ENCODE measurements at places on chromosomes 4 and X.

DNA sequence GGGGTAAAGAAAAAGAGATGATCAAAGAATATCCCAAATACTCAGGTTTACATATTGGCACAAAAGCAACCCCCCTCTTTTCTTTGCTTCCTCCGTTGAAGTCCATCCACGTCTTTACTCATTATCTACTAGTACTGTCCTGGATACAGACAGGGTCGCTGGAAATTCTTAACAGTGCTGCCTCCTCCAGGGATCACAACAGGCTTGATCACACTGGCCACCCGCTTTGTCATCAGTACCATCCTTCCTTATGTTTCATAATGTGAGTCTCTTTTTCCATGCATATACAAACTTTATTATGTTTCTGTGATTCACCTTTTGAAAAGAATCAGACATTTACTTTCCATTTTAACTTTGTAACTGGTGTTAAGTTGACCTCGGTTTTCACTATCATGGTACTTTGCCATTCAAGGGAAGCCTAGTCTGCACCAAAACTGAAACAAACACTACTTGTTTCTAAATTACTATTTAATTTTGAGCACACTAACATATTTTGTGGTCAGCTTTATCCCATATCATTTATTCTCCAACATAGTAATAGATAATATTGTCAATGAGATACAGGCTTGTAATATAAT lies 387.5 kb upstream of the PPP1R2C start:
- DNase-seq: no peak

GRCh38 chrX:124212622-124213021 lies 119.8 kb upstream of the TEX13D start:
- DNase-seq: no peak

DNA sequence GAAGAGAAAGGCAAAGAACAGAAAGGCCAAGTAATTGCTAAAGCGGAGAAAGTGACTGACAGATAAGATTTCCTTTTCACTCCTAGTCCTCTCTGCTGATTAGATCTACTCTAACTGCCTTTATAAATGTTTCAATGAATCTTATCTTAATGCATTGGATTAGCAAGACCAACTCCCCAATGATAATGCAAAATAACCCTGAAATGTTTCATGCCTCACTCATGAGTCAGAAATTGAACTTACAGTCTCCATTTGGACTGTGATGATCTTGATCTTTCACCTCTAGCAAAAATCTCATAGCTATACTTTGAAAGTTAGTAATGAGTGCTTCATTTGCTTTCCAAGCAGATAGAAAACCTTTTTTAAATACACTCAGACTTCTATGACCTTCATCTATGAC lies 26.5 kb downstream of the SLC10A7 start:
- no peak for DNase-seq

- no peak for DNase-seq
These were observed 714.5 kb downstream of the GRID2 start for GRCh38 chr4:93018243-93018642.

DNA sequence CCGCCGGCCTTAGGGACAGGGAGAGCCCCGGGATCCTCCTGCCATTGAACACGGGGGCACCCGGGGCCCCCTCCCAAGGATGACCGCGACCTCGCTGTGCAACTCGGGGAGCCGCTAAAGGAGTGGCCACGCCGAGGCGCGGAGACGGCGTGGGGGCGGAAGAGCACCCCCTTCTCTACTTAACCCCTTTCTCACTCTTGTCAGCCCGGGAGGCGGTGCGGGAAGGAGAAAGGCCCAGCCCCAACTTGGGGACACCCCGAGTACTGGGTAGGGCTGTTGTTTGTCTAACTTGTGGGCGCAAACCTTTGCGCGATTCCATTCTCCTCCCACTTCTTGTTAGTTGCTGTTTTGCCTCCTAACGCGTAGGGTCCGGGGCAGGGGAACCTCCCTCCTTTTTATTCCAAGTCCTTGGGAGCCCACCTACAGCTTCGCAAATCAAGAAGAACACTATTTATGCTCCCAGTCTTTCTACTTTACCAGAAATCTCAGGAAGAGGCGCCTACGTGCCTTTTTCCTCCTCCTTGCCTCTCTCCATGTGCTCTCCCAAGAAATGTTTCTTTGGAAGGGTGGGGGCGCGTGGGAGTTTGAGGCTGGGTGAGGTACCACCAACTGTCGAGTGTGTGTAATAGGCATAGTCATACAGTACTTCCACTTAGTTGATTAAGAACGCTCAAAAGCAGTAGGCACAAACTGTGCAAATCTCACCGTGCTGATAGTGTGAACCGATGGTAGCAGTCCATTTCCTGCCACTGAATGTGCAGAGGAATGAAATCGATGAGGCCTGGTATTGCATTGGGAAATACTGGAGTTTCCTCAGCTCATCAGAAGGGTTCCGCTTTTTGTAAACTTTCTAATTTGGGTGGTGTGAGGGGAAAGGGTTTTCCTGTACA lies 813 bp downstream of the DIAPH2 start:
- no peak for DNase-seq

DNA sequence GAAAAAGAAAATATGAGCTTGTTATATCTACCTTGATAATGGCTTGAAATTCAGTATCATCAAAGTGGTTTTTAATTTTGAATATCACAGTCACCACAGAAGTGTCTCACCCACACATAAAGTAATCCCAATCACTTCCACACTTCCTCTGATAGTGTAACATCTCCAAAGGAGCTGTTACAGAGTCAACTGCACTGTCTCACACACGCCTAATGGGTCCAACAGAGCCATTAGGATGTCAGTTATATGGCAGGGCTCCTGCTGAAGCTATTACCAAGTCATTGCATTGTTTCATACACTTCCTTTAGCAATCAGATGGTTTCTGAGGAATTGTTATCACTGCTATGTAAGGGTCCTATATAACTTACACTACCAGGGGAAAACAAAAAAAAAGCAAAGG lies 432.1 kb upstream of the TEX13C start:
- DNase-seq: no peak

All from NCI-H1048 (cell line).